ENCODE measurements at places on chromosomes 4 and X.

GRCh38 chr4:112858751-112859150 is 190.7 kb upstream of the ANK2 start:
- no peak for DNase-seq

DNA sequence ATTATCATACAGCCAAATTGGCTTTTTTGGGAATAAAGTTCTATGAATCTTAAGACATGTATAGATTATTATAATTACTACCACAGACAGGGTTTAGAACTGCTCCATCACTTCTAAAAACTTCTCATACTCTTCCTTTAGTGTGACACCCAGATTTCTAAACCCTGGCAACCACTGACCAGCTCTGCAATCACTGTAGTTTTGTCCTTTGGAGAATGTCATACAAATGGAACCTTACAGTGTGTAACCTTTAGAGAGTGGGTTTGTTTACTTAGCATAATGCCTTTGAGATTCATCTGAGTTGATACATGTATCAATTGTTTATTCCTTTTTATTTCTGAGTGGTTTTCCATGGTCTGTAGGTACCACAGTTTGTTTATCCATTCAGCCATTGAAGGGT is 95.0 kb downstream of the TMEM164 start:
- peak; percentile 11 for DNase-seq

- DNase-seq: no peak
Measured at GRCh38 chr4:153366486-153366885, 22.0 kb downstream of the MND1 start.

DNA sequence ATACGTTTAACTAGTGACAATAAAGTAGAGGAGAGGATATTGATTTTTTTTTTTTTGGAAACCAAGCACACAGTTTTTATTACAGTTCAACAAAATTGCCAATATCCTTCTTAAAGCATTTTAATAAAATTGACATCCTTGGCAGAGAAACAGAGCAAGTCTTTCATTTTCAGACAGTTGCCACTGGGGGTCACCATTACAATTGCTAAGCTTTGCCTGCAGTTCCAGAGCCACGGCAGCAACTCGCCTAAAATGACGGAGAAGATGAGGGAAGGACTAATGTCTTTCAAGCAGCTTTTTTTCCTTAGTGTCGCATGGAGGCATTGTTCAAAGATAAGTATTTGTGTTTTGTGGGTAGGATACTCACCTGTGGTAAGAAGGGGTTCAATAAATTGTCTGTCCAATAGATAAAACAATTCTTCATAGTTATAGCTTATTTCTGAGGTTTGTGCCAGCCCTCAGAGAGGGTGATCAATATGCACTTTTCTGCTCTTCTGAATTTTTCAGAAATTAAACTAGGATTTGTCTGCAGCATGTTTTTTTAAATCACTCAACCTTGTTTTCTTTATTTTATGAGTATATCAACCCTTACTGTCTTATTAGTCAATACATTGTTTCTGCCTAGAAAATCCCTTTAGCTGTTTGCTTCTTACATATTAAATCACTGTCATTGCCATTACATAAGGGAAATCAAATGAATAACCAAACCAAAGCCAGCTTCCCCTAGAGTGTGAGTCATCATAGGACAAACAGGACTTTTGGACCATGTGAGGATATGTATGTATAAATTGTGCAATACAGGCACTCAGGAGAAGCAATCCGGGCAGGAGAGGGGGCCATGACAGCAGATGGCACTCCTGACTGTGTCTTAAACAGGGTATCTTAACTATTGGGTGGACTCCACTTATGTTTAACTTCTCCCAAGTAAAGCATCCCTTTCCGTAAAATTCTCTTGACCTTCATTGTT is 508.1 kb upstream of the ARX start:
- DNase-seq: peak; percentile 87

DNA sequence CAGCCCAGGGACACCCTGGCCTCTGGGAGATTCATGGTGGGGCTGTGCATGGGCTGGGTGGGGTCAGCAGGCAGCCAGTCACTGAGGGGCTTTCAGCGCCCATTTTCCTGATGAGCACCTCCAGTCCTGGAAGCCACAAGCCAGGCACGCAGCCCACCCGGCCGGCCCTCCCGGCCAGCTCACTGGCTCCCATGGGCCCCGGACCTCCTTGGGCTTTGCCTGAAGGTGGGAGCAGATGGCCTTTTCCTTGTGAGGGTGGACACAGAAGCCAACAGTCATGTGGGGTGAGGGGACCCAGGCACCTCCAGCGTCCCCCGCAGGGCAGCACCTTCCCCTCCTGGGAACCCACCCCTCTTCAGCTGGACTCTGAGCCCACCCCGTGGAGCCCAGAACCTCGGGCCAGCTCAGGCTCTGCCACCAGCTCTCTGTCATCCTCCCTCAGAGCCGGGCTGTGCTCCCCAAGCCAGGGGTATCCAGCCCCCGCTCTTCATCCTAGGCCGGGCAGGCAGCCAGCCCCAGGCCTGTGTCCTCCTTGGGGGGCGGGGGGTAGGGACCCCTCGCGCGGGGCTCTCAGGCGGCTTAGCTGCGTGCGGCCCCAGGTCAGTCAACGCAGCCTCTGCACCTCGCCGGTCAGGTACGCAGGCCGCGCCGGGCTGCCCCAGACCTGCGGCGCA is 798 bp upstream of the FGFR3 start:
- no peak for DNase-seq

- DNase-seq: no peak
Measured at GRCh38 chr4:132108784-132109183, 1040.3 kb upstream of the PCDH10 start.

DNA sequence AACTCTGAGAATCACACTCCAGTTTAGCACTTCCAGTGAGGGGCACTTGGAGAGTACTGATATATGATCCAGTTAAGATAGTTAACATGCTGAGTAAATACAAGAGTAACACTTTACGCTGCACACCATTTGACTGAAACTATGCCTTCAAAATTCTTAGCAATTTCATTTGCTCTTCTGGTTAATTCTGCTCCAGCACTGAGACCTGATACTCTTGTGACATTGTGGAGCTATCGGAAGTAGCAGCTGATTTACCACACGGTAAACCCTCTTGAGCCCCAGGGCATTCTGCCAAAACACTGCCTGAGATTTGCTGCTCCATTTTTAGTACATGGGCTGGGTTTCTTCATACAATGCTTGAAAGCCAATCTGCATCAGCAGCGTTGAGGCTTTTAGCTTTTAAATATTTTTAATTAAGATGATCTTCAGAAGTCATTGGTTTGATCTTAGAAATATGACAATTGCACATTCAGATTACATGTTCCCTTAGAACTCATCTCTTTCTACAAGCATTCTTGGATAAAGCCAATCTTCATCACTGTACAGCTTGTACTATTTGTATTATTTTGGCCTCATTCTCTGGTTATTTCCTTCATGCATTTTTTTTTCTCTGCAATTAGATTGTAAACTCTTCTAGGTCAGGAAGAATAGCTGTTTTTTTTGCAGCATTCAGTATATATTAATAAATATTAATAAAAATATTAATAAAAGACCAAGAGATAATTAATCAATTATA is 67.8 kb upstream of the ETNPPL start:
- DNase-seq: peak; percentile 86

DNA sequence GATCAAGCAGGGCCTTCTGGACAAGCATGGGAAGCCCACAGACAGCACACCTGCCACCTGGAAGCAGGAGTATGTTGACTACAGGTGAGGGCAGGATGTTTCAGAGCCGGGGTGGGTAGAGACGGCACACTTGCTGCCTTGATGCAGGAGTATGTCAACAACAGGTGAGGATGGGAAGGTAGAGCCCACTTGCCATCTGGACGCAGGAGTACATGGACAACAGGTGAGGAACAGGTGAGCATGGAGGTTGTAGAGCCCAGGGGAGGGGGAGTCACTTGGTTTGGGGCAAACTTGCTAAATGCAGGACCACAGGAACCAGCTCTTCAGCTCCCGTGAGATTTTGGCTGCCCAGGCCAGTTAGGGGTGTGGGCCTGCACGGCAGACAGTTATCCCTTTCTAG is 12.0 kb downstream of the DKC1 start:
- DNase-seq: peak; percentile 83
